ENCODE measurements at places on chromosomes 1 and 21.

DNA sequence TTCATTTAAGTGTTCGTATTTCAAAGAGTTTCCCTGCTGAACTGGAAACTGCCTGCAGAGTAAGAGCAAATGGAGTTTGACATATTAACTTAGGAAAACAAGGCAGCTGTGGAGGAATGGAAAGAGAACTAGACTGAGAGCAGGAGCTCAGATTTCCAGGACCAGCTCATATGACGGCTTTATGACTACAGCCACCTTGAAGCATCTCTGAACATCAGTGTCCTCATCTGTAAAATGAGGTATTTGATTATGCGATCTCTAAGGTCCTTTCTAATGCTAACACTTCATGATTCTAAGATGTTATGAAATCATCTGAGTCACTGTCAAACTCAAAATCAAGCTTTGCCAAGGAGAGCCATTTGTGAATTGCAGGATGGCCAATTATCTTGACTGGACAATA is 112.3 kb downstream of the PRRX1 start:
- DNase-seq = no peak

GRCh38 chr1:157978586-157979403 is 14.7 kb upstream of the KIRREL1 start:
- DNase-seq = no peak

DNA sequence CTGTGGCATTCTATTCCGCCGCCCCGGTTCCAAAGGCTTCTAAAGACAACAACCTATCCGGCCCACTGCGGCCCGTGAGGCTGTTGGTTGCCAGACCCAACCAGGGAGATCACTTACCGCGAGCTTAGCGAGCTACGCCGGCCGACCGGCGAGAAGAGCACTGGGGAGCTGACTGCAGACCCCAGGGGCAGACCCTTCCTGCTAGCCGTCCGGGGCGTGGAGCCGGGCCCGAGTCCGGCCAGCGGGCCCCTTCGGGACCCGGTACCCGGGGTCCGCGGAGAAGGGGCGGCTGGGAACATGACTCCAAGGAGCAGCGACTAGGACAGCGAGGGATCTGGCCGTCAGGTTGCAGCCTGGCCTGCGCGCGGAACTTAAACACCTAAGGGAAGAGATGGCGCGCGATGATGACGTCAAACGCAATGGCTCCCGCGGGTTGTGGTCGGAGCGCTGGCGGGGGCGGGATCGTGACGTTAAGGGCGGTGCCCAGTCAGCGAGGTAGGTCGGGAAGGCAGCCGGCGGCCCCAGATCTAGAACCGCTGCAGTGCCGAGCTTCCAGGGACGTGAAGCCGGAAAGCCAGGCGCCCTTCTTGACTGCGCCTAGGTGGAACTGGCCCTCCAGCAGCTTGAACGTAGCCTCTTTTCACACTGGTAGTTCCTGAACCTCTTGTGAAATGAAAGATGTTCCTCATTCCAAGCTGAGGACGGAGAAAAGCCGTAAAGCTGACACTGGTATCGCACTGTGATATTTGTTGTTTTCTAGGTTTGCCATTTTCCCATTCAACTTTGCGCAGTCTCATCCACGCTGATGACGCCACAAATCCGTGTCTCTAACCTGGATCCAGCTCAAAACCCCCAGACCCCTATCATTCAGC is at the start of gene NUP133:
NUP133 (minus strand) TSS at position 391 of the 872 bp plus-strand sequence; CDS start at position 299, 92 bp downstream.
- peak; percentile 99 for DNase-seq

DNA sequence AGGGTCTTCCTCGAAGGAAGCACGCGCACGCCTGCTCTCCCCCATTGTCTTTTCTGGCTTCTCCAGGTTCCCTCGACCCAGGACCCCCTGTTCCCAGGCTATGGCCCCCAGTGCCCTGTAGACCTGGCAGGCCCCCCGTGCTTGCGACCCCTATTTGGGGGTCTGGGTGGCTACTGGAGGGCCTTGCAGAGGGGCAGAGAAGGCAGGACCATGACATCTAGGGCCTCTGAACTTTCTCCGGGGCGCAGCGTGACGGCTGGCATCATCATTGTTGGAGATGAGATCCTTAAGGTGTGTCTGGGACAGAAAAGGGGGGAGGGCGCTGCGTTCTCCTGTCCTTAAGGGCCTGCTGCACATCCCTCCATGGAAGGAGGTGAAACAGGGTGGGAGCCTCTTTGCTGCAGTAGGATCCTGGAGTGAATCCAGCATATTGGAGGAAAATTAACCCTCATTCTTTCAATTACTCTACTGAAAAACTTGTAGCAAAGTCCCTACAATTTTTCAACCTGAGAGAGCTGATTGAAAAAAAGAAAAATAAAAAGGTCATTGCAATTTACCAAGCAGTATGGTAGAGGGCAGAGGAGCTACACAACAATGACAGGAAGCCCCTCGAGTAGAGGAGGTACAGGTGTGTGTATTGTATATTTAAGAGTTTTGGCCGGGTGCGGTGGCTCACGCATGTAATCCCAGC is 777 bp downstream of the FLAD1 start:
- DNase-seq = no peak

GRCh38 chr1:25581764-25582163 is 34.8 kb upstream of the MAN1C1 start:
- no peak for DNase-seq

DNA sequence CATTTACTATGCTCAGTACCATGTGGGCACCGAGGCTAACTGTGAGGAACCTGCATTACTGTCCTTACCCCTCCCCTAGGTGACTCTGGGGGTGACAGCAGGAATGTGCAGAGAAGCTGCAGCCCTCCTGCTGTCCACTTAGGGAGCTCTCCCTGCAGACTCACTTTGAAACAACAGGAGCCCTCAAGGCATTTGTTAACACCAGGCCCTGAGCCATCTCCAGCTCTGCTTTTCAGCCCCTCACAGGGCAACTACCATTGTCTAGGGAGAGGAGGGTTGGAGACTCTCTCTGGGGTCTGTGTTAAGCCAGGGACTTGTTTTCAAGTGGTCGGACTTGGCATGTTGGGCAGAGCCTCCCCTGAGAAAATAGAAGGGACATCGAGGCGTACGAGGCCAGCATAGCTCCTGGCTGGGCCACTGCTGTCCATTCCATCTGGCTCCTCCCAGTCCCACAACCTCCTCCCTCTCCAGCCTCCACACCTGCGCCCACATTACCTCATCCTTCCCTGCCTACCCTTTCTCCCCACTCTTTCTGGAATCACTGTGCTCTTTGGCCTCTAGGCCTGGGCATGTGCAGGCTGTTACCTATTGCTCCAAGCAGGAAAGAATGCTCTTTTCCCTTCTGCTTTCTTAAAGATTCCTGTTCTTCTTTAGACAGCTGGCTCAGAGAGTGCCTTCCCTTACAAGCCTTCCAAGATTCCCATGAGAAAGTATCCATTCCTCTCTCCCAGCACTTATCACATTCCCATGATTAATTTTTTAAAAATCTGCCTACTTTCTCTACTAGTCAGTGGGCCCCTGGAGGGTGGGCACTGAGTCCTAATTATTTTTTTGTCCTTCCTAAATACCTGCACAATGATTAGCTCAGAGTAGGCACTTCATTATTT is 102.7 kb upstream of the GCLM start:
- no peak for DNase-seq

- no peak for DNase-seq
These were observed 3.5 kb upstream of the GNG12 start for GRCh38 chr1:67836769-67837168.

DNA sequence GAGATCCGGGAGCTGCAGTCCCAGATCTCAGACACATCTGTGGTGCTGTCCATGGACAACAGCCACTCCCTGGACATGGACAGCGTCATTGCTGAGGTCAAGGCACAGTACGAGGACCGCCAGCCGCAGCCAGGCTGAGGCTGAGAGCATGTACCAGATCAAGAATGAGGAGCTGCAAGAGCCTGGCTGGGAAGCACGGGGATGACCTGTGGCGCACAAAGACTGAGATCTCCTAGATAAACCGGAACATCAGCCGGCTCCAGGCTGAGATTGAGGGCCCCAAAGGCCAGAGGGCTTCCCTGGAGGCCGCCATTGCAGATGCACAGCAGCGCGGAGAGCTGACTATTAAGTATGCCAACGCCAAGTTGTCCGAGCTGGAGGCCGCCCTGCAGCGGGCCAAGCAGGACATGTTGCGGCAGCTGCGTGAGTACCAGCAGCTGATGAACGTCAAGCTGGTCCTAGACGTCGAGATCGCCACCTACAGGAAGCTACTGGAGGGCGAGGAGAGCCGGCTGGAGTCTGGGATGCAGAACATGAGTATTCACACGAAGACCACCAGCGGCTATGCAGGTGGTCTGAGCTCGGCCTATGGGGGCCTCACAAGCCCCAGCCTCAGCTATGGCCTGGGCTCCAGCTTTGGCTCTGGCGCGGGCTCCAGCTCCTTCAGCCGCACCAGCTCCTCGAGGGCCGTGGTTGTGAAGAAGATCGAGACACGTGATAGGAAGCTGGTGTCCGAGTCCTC is 25.5 kb downstream of the ETV3L start:
- peak; percentile 80 for DNase-seq

DNA sequence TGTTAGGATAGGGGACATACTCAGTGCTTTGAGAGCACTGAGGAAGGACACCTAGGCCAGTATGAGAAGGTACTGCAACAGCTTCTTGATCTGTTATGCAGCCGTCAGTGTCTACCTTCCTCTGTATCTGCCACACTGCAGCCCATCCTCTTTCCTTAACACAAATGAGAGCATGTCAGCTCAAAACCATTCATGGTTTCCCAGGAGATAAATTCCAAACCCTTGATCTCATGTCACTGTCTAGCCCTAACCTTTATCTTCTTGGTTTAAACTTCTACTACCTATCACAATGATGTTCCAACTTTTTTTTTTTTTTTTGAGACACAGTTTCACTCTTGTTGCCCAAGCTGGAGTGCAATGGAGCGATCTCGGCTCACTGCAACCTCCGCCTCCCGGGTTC is 1.4 kb downstream of the ZMYND12 start:
- no peak for DNase-seq

DNA sequence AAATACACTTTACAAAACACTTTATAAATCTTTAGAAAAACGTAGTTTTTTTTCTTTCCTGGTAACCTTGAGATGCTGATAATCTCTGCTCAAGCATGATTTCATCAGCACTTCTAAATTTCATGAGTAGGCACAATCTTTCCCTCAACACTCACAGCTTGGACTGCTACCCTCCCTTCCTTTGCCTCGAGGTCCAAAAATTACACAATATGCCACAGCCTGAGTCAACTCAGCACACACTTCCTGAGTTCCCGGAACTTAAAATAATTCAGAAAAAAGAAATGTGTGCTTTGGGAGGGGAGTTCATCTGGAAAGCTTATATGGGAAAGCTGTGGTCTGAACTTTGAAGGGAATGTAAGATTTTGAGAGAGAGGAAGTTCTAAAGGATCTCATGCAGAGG is 5.9 kb downstream of the CLCA2 start:
- peak; percentile 46 for DNase-seq

- DNase-seq = no peak
These were observed 2.1 kb upstream of the CAPN9 start for GRCh38 chr1:230745071-230745470.

- DNase-seq = no peak
These were observed 18.3 kb downstream of the CACNA1E start for GRCh38 chr1:181501612-181502011.
